Left ventricle myocardium inferior (tissue), 1 donor: ENCODE measurements at places on chromosomes 11 and 22. TPM values are rescaled to one million over a fixed set of nuclear protein-coding genes. Genes with fewer than 3 reads are reported as not detected.

The MYBPC3 gene
- 2,538 TPM for total RNA-seq

DNA sequence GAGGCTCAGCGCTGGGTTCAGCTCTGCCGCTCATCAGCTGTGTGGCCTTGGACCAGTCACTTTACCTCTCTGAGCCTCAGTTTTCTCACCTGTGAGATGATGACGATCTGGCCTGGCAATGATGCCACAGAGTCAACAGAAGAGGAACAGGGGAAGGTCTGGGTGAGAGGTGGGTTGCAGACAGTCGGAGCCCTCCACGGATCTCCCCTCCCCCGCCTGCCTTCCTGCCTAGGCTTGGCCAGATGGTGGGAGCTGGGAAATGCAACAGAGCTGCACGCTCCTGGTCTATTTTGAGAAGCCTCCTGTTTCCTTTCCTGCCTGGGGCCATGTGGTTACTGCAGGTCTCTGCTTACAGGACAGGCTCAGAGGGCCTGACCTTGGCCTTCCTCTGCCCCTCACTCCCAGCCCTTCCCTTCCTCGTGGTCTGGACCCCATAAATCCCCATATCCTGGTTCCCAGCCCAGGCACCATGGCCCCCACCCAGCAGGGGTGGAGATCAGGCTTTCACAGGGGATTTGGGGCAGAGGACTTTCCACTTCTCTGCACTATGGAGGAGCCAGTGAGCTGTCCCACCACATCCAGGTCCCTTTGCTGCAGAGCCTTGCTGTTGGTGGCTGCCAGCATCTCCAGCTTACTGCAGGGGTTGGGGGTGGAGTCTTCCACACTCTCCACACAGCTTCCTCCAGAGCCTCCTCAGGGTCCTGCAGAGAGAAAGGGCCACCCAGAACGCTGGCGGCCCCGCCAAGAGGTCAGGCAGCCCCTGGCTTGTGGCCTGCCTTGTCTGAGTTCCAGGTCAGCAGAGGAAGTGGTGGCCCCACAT, 46.9 kb downstream of the C11orf96 start:
- peak; percentile 77 for DNase-seq

The CLMP gene
- total RNA-seq: 3.4 TPM

DNA sequence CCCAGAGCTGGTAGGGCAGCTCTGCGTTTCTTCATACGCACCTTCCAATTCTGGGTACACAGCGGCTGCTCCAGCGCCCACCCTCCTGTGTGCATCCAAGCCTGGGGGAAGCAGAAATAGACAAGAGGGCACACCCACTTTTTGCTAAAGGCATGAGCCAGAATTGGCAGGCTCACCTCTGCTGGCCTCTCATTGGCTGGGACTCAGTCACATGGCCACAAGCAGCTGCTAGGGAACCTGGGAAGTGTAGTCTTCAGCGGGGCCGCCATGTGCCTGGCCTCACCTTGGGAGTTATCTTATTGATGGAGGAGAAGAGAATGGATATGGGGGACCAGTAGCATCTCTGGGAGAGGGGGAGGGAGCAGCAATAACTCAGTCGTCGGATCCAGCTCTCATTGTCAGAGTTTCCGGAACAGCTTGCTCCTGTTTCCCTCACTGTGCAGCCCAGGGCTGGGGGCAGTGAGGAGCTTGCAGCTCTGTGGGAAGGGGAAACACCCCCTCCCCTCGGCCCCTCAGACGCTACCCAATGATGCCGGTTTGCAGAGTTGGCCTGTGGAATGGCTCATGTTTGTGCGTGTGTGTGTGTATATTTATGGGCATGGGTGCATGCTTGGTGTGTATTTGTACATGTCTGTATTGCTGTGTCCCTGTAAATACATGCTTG, 11.8 kb upstream of the MIEF1 start:
- peak; percentile 78 for DNase-seq

- no peak for DNase-seq
Observed at GRCh38 chr11:5174934-5175333, 20.4 kb upstream of the OR52A1 start.
